IPS-NIHi11 (cell line): ENCODE measurements at places on chromosomes 3 and 15.

DNA sequence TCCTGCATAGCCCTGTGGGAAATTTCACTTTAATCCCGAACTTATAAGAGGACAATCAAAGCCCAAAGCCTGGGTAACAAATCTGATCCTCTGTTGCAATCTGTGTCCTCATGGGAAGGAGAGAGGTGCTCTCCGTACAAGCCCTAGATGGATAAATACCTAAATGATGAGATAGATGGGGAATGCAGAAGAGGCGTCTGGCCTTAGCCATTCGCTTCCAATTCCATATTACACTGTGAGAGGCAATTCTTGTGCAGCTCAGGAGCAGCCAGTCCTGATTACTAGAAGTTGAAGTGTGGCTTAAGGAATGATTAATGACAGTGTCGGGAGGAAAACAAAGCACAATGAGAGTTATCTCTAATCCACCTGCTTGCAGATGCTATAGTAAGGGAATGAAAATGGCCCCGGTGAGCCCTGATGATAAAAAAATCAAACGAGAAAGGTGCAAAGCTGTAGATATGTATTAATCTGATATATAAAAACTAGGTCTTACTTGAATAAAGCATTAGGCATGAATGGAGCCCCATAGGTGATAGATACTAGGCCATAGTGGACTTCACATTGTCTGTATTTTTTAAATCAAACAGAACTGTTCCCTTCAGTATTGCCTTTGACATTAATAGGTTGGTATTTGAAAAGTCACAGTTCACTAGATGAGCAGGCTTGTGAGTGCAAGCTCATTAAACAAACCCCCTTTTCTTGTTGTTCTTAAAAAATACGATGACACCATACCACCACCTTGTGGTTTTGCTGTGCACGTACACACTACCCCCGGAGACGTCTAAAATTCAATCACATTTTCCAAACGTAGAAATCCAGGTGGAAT is 54.2 kb upstream of the TMCO5A start:
- peak; percentile 58 for DNase-seq

- peak; percentile 52 for DNase-seq
These were observed 216.8 kb downstream of the ERC2 start for GRCh38 chr3:56251343-56251945.

DNA sequence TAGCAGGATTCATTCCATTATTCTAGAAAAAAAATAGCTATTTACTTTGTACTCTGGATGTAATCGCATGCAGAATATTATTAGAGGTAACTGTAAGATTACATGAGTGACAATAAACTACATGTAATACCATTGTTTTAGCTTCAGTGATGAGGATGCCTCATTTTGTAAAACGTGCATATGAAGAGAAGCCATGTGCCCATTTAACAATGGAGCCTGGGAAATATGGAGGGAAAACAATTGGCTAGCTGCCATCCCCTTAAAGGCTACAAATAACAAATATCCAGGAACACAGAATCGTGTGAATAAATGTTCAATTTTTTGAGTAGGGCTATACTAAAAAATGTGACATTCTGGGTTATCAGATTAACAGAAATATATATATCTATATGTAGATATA is 151.1 kb downstream of the SAMMSON start:
- DNase-seq = no peak

DNA sequence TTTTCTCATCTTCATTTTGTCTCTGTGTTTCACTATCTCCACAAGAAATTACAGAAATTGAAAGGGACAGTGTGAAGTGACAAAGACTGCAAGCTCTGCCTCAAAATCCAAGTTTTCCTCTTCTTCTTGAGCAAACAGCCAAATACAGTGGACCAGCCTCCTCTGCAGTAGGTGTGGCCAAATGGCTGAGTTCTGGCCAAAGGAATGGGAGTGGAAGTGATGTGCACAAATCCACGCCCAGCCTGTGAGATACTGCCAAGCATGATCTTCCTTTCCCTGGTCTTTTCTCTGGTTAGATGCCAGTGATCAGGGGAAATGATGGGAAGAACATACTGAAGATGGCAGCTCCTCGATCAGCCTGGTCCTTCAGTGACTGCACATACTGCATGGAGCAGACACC is 111.0 kb upstream of the CPNE4 start:
- no peak for DNase-seq
